ENCODE measurements at places on chromosomes 4 and X. TPM values are rescaled to one million over a fixed set of nuclear protein-coding genes. Genes with fewer than 3 reads are reported as not detected.

The PARM1 gene
- 0.10 TPM for total RNA-seq

The SPANXC gene
- not detected for total RNA-seq

The FAM9B gene
- total RNA-seq = not detected

The CCDC120 gene
- 10.2 TPM for total RNA-seq

GRCh38 chrX:3669841-3670475 lies 43.5 kb downstream of the PRKX start:
- no peak for DNase-seq

DNA sequence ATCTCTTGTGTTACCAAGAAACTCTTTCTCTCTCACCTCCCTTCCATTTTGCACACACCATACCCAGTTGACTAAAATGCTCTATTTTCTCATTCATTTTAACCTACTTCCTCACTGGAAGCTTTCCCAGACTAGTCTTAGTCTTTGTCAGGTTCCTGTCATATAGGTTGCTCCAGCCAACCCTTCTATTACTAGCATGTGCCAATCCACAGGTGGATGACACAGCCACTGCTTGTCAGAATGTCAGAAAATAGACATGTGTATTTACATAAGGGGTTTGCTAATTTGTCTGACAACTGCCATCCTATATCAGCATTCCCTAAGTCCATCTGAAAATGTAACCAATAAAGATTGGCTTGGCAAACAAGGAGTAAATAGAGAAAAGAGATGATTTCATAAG lies 239.2 kb upstream of the SMIM31 start:
- no peak for DNase-seq

The BEND4 gene
- 0.30 TPM for total RNA-seq

DNA sequence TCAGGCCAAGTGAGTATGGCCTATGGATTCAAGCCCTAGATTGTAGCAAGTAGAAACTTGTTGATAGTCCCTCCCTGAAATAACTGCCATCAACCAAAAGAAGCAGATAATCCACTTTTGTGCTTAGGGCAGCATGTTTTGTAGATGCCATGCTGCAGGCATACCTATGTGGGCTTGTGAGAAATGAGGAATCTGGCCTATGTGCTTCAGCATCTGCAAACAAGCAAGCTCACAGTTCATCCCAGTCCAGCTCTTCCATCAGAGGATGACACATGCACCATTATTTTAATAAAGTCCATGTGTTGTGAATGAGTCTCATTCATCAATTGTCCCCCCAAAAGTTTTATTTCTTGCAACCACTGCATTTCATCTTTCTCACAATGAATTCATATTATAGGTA lies 421.9 kb upstream of the DIPK2B start:
- no peak for DNase-seq

The ANXA5 gene
- total RNA-seq = 125 TPM

- DNase-seq = no peak
Observed at GRCh38 chrX:8980756-8981155, 53.2 kb downstream of the FAM9B start.

All from CD4-positive, CD25-positive, alpha-beta regulatory T cell (primary cell).